ENCODE measurements at places on chromosomes 12 and 14. TPM values are rescaled to one million over a fixed set of nuclear protein-coding genes. Genes with fewer than 3 reads are reported as not detected.

The PSEN1 gene
- total RNA-seq = 20.4 TPM

DNA sequence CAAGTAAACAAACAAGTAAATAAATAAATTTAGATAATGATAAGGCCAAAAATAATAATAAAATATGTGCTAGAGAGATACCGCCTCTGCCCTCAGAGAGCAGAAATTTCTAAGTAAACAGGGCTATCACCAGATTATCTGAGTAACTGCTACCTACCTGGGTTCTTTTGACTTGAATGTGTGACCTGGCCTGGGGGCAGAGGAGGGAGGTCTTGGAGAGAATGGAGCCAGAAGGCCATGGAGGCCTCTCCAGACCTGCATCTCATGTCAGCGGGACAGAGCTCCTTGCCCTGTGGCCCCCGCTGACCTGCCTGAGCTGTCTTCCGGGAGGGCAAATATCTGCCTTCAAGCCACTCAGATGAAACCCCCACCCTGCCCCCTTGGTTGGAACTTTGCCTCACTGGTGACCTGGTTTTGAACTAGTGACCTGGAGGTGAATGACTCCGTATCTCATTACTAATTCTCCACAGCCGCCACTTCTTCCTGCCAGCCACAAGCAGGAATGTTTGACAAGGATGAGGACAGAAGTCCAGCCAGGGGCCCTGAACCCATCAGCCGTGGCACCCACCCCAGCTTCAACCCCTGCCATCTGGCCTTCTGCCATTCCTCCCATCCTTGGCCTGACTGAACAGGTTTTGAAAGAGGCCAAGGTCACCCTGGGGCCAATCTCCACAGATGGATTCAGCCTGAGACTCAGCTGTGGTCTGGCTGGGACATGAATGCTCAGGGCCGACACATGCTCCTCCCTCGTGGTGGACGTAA is 86.8 kb upstream of the PARP11 start:
- no peaks in the 10 kb centered on the region for H3K27me3 ChIP-seq
- no peaks in the 10 kb centered on the region for H3K36me3 ChIP-seq
- H3K27ac ChIP-seq = no peak overlapping the region
- no peaks in the 10 kb centered on the region for H3K4me1 ChIP-seq

- H3K4me3 ChIP-seq = no peak overlapping the region
- DNase-seq = no peak
- H3K36me3 ChIP-seq = peaks cover 4% of the 10 kb centered on the region
- no peak overlapping the region for H3K27ac ChIP-seq
Observed at GRCh38 chr14:67018720-67019119, 170.5 kb upstream of the GARIN2 start.

The PAX9 gene
- total RNA-seq = not detected

DNA sequence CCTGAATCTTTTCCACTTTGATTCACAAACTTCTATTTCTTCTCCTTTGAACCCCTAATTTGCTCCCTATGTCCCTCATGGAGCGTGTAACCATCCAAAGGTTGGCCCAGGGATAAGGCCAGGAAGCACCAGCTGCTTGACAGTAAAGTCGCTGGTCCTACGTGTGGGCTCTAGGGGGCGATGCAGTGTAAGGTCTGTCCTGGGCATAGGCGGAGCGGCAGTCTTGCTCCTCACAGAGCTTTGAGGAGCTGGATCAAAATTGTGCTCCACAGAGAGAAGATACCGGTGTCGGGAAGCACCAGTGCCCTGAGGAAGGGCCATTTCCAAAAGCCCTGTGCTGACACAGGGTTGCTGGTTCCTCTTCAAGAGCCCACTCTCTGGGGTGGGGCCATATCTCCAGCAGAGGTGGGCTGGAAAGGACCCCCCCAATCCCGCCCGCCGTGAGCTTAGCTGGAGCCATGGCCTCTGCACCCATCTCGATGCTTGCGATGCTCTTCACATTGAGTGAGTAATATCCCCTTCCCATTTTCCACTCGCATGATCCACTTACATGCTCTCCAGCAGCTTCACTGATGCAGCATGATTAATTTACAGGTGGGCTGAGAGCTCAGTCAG is 49.9 kb upstream of the OR4E1 start:
- DNase-seq = no peak
- H3K36me3 ChIP-seq = no peaks in the 10 kb centered on the region
- H3K4me3 ChIP-seq = no peak overlapping the region
- H3K4me1 ChIP-seq = no peaks in the 10 kb centered on the region
- no peak overlapping the region for H3K27ac ChIP-seq
- H3K27me3 ChIP-seq = peaks cover 3% of the 10 kb centered on the region

The SAMD15 gene
- 1.2 TPM for total RNA-seq

GRCh38 chr14:36997843-36998242 is 174.6 kb downstream of the SLC25A21 start:
- H3K4me3 ChIP-seq = no peak overlapping the region
- H3K27ac ChIP-seq = no peak overlapping the region
- H3K36me3 ChIP-seq = no peaks in the 10 kb centered on the region
- no peaks in the 10 kb centered on the region for H3K4me1 ChIP-seq

The KLRB1 gene
- total RNA-seq = not detected

DNA sequence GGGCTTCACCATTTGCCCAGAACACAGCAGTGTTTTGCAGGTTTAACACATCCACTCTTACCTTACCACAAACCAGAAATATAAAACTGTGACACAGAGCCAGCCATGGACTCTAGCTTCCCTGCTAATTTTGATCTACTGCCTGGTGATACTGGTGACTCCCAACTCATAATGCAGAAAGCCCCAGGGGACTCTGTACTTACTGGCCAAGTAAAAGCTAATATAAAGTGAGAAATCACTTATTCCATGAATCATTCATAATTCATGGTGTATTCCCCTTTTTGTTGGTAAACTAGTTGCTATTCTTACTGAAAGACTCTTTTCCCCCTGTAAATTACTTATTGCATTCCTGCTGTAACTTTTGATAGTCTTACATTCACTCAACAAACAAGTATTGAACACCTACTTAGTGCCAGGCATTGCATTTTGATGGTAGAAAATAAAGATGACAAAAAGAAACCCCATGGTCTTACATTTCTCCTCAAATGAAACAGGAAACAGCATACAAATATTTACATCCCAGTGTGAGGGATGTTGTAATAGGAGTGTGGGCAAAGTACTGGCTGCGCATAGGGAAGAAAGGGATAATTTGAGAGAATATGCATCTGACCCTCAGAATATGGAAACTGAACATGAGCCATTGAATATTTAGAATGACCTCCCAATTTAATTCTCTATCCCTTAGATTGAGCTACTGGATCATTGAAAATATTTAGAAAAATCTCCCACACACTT is 279.6 kb downstream of the PDZRN4 start:
- H3K36me3 ChIP-seq = no peaks in the 10 kb centered on the region
- no peak overlapping the region for H3K4me3 ChIP-seq
- H3K27ac ChIP-seq = no peak overlapping the region
- H3K27me3 ChIP-seq = no peaks in the 10 kb centered on the region
- DNase-seq = no peak
- no peaks in the 10 kb centered on the region for H3K4me1 ChIP-seq

DNA sequence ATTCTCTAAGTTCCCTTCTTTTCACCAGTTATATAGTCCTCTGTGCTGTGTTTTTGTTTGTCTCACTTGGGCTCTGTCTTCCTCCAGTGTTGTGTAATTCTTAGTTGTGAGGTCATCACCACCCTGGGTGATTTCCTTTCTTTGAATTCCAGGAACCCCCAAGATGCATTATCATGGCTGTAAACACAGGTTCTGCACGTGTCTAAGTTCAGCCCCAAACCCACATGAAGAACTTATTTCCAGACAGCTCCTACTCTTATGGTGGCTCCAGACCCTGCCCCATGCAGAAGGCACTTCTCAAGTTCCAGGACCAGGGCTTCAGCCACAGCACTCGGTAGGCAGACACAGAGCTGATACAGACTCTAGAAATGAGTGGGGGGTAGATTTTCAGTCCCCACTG is 560.5 kb downstream of the BCL11B start:
- no peak overlapping the region for H3K27ac ChIP-seq
- DNase-seq = no peak
- no peaks in the 10 kb centered on the region for H3K36me3 ChIP-seq
- H3K4me1 ChIP-seq = no peaks in the 10 kb centered on the region

DNA sequence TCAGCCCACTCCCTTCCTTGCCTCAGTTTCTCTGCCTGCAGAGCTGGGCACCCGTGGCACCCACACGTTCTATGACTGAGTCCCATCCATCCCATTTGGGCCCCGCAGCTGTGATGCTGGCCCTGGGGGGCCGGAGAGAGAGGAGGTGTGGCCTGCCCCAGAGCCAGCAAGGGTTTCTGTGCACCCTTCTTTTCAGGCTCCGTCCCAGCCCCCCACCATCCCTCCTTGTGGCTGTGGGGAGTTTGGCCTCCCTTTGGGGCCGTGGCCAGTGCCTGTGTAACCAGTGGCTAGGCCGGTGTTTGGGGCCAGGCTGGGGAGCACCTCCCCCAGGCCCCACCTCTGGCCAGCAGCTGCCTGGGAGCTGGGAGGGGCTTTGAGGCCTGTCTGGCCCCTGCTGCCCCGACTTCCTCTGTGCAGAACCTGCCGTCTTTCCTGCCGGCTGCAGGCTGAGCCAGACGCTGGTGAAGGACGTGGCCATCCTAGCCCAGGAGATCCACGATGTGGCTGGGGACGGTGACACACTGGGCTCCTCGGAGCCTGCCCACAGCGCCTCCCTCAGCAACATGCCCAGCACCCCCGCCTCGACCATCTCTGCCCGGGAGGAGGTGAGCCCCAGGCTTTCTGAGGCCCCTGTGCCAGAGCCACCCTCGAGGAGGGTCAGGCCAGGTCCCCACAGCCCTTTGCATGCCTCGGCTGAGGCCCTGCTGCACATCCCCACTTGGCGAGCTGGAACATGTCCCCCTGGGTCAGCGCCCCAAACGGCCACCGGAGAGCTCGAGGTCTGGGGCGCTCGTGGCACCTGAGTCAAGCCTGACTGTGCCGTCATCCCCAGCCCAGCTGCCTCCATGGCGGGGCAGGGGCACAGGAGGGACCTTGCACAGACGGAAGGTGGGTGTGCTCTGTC is 27.7 kb downstream of the CEP170B start:
- no peaks in the 10 kb centered on the region for H3K27me3 ChIP-seq
- no peak overlapping the region for H3K4me3 ChIP-seq
- no peaks in the 10 kb centered on the region for H3K36me3 ChIP-seq

GRCh38 chr12:24989216-24989615 is 40.3 kb upstream of the BCAT1 start:
- H3K36me3 ChIP-seq = no peaks in the 10 kb centered on the region
- no peak for DNase-seq
- H3K27ac ChIP-seq = no peak overlapping the region
- no peak overlapping the region for H3K4me3 ChIP-seq

DNA sequence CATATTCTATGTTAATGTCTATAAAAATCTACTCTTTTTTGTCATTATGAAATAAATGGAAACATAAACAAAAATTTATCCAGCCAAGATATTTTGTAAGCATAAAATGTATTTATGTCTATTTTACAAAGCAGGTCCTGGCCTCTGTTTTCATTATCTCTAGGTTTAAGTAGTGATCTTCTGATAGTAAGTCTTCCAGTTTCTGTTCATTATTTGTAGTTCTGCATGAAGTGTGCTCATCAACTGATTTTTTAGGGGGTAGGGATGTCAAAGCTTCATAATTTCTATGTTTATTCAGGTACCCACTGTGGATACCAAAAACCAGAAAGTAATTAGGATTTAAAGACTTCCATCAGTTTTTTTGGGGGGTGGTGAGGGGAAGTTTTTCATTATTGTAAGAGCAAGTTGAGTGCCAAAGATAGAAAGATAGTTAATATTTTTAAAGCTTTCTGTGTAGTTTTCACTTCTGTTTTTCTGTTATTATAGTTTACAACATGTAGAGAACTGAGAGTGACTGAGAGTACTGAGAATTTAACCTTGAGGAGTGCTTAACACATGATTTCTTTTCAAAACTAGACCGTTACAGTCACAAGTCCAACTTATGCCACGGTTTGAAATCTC is 30.6 kb upstream of the LMO3 start:
- H3K27ac ChIP-seq = no peak overlapping the region
- no peaks in the 10 kb centered on the region for H3K4me1 ChIP-seq
- no peak overlapping the region for H3K4me3 ChIP-seq
- no peak for DNase-seq

- DNase-seq = no peak
- no peak overlapping the region for H3K4me3 ChIP-seq
- H3K27me3 ChIP-seq = peaks cover 10% of the 10 kb centered on the region
- H3K36me3 ChIP-seq = no peaks in the 10 kb centered on the region
Observed at GRCh38 chr12:4266990-4267389, 6.6 kb upstream of the CCND2 start.

DNA sequence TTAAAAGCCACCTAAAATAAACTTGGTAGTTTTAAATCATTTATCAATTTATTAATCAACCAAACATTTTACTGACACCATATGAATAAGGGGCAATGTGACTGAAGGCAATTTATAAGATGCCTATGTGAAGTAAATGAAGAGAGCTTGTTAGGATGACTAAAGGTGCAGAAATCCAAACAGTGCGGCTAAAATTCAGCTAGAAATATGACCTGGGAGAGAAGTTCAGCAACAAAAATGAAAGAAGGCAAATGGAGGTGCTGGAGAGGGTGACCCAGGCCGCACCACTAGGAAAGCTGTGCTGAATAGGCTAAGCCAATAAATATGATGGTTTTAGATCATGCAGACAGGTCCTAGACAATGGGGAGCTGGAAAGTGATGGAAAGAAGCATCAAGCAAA is 403.7 kb downstream of the BTG1 start:
- no peak overlapping the region for H3K27ac ChIP-seq
- no peaks in the 10 kb centered on the region for H3K27me3 ChIP-seq
- no peaks in the 10 kb centered on the region for H3K36me3 ChIP-seq
- no peak overlapping the region for H3K4me3 ChIP-seq
- DNase-seq = no peak

DNA sequence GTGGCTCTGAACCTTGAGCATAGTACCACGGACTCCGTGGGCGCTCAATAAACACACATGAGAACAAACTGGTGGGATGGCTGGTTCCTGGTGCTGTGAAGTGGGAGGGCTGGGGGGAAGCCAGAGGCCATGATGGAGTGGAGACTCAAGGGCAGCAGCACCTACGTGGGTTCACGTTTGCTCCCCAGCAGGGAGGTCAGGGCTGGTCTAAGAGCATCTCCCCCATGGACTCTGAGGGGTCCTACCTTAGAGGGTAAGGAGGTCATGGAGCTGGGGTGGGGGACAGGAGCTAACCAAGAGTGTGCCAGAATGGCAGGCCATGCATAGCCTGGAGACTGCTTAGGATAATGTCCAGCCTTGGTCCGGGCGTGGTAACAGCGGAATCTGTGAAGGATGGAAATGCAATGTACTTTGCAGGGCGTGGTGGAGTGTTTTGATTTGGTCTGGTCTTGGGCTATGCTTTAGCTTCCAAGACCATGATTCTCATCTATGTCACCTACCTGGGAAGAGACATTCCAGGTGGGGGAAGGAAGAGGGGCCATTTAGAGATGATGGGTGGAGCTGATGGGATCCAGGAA is 103.0 kb downstream of the PRMT8 start:
- H3K27ac ChIP-seq = no peak overlapping the region
- H3K27me3 ChIP-seq = peaks cover 2% of the 10 kb centered on the region
- DNase-seq = no peak
- peaks cover 6% of the 10 kb centered on the region for H3K4me1 ChIP-seq
- no peak overlapping the region for H3K4me3 ChIP-seq
- no peaks in the 10 kb centered on the region for H3K36me3 ChIP-seq

GRCh38 chr12:100643246-100643645 is 69.8 kb downstream of the GAS2L3 start:
- H3K4me3 ChIP-seq = no peak overlapping the region
- no peaks in the 10 kb centered on the region for H3K36me3 ChIP-seq
- no peaks in the 10 kb centered on the region for H3K4me1 ChIP-seq
- no peak overlapping the region for H3K27ac ChIP-seq
- DNase-seq = no peak
- no peaks in the 10 kb centered on the region for H3K27me3 ChIP-seq

The GDF3 gene
- total RNA-seq = not detected

The PLCZ1 gene
- total RNA-seq = not detected

All from heart left ventricle (tissue), 16 donors.